Effector memory CD8-positive, alpha-beta T cell (primary cell): ENCODE measurements at places on chromosomes 5 and 9.

DNA sequence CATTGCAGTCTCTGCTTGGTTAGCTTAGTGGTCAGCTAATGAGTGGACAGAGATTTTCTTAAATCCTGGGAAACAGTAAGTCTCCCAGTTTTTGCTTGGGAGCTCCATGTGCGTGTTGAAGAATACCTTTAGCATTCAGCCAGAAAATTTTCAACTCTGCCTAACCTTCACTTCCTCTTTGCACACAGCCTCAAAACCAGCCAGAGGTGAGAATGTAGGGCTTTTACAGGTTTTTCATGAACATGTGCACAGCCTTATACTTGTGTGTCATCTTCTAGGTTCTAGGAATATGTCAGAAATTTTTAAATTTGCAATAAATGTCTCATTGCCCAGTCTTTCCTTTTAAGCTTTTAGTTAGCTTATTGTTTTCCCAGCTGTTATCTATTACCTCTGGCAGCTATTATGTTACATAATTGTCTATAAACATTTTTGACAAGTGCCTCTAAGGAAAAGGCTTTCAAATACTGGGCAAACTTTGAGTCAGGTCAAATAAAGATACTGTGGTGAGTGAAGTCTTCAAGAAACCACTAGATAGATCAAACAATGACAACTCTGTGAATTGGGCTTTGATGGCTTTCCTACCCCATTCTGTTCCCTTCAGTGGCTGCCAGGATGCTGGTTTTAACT, 12.7 kb downstream of the ADGRV1 start:
- no peaks in the 10 kb centered on the region for H3K4me1 ChIP-seq
- DNase-seq, result no peak
- no peaks in the 10 kb centered on the region for H3K36me3 ChIP-seq
- peaks cover 23% of the 10 kb centered on the region for H3K27me3 ChIP-seq

DNA sequence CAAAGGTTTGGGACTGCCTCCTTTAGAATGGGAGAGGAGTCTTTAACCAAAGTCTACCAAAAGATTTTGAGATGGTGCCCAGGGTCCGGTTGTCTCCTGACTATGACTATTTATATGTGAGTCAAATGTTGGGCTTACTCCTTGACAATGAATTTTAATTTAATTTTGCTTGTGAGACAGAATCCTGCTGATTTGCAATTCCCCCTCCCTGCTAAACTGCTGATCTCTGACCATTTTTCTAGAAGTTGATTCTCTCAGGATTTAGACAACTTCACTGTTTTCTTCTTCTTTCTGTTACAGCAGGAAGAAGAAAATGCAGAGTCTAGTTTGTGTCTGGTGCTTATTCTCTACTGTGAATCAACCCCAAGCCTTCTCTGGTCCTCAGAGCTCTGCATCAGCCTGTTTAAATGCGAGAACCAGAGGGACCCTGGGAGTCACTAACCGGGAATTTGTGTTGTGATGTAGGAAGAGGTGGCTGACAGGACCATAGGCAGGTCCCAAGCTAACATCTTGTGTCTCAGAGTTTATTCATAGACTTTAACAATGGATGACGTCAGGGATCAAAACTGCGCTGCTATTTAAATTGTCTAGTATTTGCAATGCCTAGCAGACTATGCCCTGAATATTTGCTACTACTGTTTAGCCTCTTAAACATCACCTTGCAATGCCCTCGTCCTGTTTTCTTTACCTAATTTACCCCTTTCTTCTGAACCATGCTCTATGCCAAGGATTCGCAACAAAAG, 124.0 kb upstream of the TAF11L2 start:
- H3K27me3 ChIP-seq, result no peaks in the 10 kb centered on the region
- no peak for DNase-seq
- no peak overlapping the region for H3K4me3 ChIP-seq
- H3K27ac ChIP-seq, result no peak overlapping the region
- no peaks in the 10 kb centered on the region for H3K4me1 ChIP-seq
- H3K36me3 ChIP-seq, result no peaks in the 10 kb centered on the region

GRCh38 chr5:150568663-150569062, 60.7 kb downstream of the NDST1 start:
- H3K4me1 ChIP-seq, result no peaks in the 10 kb centered on the region
- DNase-seq, result no peak
- H3K4me3 ChIP-seq, result no peak overlapping the region
- no peaks in the 10 kb centered on the region for H3K36me3 ChIP-seq
- no peak overlapping the region for H3K27ac ChIP-seq

DNA sequence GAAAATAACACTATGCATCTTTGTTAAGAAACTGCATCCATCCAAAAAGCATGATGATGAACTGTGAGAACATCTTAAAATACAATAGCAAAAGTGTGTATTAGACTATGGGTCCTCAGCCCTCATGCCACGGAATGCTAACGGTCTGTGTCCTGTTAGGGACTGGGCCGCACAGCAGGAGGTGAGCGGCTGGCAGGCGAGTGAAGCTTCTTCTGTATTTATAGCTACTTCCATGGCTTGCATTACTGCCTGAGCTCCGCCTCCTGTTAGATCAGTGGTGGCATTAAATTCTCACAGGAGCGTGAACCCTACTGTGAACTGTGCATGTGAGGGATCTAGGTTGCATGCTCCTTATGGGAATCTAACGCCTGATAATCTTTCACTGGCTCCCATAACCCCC, 129.8 kb downstream of the NXNL2 start:
- H3K27me3 ChIP-seq, result no peaks in the 10 kb centered on the region
- no peaks in the 10 kb centered on the region for H3K4me1 ChIP-seq
- no peak for DNase-seq
- peaks cover 4% of the 10 kb centered on the region for H3K36me3 ChIP-seq
- no peak overlapping the region for H3K4me3 ChIP-seq

GRCh38 chr5:33806738-33807442, 84.9 kb downstream of the ADAMTS12 start:
- H3K27ac ChIP-seq, result no peak overlapping the region
- DNase-seq, result no peak
- peaks cover 19% of the 10 kb centered on the region for H3K27me3 ChIP-seq
- no peak overlapping the region for H3K4me3 ChIP-seq
- peaks cover 3% of the 10 kb centered on the region for H3K36me3 ChIP-seq

GRCh38 chr5:154260224-154260927, 69.8 kb downstream of the GALNT10 start:
- H3K27me3 ChIP-seq, result no peaks in the 10 kb centered on the region
- peaks cover 16% of the 10 kb centered on the region for H3K4me1 ChIP-seq
- no peak overlapping the region for H3K27ac ChIP-seq
- DNase-seq, result no peak
- H3K36me3 ChIP-seq, result peaks cover 3% of the 10 kb centered on the region

DNA sequence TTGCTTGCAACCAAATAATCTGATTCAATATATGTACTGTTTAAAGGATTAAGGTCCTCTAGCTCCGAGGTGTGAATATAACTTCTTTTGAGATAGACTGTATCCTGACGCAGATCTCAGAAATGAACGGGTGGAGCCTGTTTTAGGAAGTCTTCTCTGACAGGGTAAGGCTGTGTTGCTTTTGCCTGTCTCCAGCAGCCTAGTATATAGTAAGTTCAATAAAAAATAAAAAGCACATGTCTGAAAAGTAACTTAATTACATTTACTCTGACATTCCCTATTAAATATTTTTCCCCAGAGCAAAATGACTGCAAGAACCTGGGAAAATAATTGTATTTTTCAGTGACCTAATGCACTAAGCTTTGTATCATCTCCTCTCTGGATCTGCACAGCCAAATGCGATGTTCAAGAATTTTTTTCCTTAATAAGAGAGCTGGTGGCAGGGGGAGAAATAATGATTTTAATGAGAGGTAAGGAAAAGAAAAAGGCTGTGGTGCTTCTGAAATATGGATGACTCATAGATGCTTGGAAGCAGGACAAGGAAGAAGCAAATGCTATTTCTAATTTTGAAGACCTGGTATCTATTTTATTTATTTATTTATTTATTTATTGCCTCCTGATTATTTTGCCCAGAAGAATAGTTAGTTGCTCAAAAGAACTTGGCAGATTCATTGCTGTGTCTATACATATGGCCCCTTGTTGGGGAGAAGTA, 7.3 kb downstream of the PPP3R2 start:
- H3K36me3 ChIP-seq, result no peaks in the 10 kb centered on the region
- peaks cover 7% of the 10 kb centered on the region for H3K27me3 ChIP-seq
- DNase-seq, result no peak
- no peak overlapping the region for H3K4me3 ChIP-seq

- H3K36me3 ChIP-seq, result no peaks in the 10 kb centered on the region
- DNase-seq, result no peak
- H3K4me1 ChIP-seq, result peaks cover 5% of the 10 kb centered on the region
- H3K27ac ChIP-seq, result no peak overlapping the region
- peaks cover 20% of the 10 kb centered on the region for H3K27me3 ChIP-seq
- H3K4me3 ChIP-seq, result no peak overlapping the region
Measured at GRCh38 chr9:21591221-21592062, 109.3 kb upstream of the IFNE start.

DNA sequence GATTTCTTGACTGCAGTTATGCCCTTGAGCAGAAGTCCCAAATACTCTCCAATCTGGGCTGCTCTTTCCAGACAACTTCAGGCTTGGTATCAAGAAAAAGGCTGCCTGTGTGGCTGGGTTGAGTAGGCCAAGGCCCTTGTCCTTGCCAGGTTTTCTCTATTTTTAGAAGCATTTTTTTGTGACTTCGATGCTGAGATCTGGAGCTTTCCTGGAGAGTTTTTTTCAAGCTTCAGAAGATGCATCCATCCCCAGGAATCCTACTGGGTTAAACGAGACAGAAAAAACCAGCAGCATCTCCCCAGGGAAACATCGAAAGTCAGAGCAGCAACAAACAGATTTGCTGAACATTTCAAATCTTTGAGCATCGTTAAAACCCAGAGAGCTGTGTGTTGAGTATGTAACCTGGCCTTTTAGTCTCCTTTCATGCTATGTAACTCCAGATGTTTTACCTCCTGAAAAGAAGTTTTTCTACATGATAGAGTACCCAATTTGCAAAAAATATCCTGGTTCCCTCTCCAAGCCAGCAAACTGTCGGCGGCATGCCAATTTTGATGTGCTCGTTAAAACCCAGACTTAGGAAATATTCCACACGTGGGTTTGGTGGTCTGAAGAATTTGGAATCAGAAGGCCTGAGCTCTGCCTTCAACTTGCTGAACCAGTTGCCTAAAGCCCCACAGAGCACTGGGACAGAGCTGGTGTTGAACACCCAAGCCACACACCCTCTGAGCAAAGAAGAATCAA, 98.1 kb upstream of the ALDH1B1 start:
- H3K4me1 ChIP-seq, result no peaks in the 10 kb centered on the region
- no peak overlapping the region for H3K27ac ChIP-seq
- no peak overlapping the region for H3K4me3 ChIP-seq
- DNase-seq, result no peak

DNA sequence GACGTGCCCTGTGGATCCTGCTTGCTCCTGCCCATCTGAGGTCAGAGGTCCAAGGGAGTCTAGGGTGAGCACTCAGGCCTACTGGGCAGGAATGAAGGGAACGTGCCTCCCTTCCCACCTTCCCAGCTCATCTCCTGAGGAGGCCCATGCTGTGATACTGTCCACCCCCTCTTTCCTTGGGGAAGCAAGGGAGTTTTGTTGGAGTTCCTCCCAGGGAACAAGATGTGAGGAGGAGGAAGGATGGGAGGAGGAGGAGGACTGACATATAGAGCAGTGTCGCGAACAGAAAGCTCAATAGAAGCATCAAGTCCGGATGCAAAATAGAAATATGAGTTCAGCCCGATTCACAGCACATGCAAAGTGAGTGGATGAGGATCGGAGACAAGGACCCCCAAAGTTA, 41.0 kb downstream of the SLC6A7 start:
- no peak overlapping the region for H3K4me3 ChIP-seq
- no peak for DNase-seq
- no peak overlapping the region for H3K27ac ChIP-seq
- H3K36me3 ChIP-seq, result no peaks in the 10 kb centered on the region
- H3K4me1 ChIP-seq, result no peaks in the 10 kb centered on the region

DNA sequence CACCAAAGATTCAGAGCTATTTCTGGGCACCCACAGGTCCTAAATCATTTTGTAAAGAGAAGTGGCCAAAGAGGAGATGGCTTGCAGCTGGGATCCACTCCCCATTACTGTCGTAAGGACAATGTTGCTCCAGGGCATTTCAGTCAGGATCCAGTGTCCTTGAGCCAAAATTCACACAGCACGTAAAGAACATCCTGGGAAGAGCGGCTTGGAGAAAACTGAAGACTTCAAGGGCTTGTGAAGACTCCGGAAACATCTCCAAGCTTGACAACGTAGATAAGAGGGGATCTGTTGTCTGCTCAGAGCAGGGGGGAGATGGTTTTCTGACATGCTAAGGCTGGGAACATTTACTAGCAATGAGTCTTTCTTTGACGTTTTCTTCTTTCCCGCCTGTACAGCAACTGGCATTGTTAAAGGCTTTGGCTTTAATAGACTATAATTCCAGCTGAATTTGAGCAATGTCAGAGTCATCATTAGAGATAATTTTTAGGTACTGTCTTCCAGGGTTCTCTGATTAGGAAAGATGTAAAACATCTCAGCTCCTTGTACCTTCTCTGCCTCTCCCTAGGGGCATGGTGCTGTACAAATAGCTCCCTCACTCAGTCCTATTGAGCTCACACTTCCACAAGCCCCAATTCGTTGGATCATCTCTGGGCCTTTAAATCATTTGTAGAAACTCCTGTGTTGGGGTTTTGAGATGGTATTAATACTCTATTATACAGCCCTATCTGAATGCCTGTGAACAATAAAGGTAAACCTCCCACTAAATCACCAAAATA, 39.7 kb downstream of the EGFLAM start:
- no peak for DNase-seq
- no peak overlapping the region for H3K4me3 ChIP-seq
- no peaks in the 10 kb centered on the region for H3K4me1 ChIP-seq
- H3K36me3 ChIP-seq, result no peaks in the 10 kb centered on the region
- no peak overlapping the region for H3K27ac ChIP-seq

- H3K4me1 ChIP-seq, result no peaks in the 10 kb centered on the region
- no peak for DNase-seq
- H3K36me3 ChIP-seq, result no peaks in the 10 kb centered on the region
Measured at GRCh38 chr5:110386782-110387181, 339.7 kb downstream of the TMEM232 start.

- no peak overlapping the region for H3K27ac ChIP-seq
- H3K4me3 ChIP-seq, result no peak overlapping the region
- no peaks in the 10 kb centered on the region for H3K4me1 ChIP-seq
- H3K27me3 ChIP-seq, result peaks cover 22% of the 10 kb centered on the region
- DNase-seq, result no peak
Measured at GRCh38 chr5:36790847-36791246, 85.7 kb upstream of the NIPBL start.

DNA sequence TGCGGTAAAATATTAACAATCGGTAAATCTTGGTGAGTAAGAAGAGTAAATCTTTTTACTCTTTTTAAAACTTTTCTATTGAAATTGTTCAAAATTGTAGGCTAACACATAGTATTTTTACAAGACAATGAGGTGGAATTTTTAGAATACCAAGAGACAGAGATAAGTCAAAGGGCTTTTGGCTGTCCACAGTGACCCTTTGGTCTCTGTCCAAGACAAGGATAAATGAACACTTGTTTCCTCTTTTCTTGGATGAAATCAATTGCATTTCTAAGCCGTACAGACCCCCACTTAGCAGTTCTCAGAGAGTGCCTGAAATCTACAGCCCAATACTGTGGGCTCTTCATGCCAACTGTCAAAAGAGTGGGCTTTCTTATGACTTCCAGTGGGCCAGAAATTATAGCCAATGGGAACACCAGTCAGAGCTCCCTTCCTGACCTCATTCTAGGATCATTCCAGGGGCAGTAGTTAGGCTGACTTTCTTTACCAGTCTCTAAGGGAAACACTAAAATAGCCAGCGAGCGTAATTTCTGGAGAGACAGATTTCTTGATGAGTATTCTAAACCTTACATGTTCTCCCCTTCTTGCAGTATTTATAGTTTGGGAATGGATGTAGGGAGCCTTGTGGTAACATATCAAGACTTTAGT, 74.1 kb downstream of the GALNT10 start:
- no peak for DNase-seq
- no peak overlapping the region for H3K27ac ChIP-seq
- H3K4me1 ChIP-seq, result peaks cover 16% of the 10 kb centered on the region
- H3K27me3 ChIP-seq, result no peaks in the 10 kb centered on the region
- peaks cover 13% of the 10 kb centered on the region for H3K36me3 ChIP-seq
